ENCODE measurements at places on chromosomes 16 and 17. TPM values are rescaled to one million over a fixed set of nuclear protein-coding genes. Genes with fewer than 3 reads are reported as not detected.
A peak's percentile ranks its signal among the peaks of the same experiment; 100 is the strongest.

Gene MT1A
- 5.1 TPM for total RNA-seq

GRCh38 chr17:81277421-81277820 is 17.7 kb downstream of the SLC38A10 start:
- peak; percentile 56 for DNase-seq

Gene TP53
- total RNA-seq = 60.0 TPM

DNA sequence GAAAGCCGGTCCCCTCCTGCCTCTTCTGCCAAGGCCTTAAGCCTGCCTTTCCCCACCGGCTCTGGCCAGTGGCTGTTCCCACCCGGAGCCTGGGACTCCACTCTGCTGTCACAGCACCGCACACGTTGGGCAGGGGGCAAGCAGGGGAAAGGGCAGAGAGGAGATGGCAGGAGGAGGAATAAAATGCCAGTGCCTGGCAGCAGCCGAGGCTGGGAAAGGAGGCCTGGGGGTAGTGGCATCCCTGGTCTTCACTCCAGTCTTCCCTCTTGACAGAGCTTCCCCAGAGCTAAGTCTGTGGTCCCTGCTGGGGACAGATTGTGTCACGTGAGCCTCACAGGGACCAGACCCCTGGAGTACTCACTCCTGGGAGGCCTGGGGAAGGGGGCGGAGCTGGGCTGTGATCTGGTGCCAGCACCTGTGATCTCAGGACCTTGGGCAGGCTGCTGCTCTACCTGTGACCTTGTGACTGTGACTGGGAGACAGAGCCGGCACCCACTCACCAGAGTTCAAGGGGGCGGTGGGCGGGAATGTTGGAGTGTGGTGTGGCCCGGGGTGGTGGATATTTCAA is 97.2 kb upstream of the GSE1 start:
- no peak for DNase-seq

- DNase-seq = no peak
Observed at GRCh38 chr16:23843143-23843542, 7.4 kb downstream of the PRKCB start.

DNA sequence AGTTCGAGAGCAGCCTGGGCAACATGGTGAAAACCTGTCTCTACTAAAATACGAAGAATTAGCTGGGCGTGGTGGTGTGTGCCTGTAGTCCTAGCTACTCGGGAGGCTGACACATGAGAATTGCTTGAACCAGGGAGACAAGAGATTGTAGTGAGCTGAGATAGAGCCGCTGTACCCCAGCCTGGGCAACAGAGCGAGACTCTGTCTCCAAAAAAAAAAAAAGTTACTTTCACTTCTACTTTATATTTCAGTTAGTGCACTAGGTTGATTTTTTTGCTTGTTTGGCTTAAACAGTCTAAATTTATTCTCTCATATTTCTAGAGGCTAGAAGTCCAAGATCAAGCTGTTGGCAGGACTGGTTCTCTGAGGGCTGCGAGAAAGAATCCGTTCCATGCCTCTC is 13.4 kb downstream of the CCDC102A start:
- no peak for DNase-seq

- DNase-seq = no peak
Observed at GRCh38 chr17:21425736-21426135, 49.6 kb downstream of the KCNJ12 start.

Gene HIC1
- total RNA-seq = 4.8 TPM

Gene ALOX12B
- total RNA-seq = not detected

- DNase-seq = no peak
Observed at GRCh38 chr17:29038085-29038795, 4.7 kb upstream of the PIPOX start.

- no peak for DNase-seq
Observed at GRCh38 chr17:7101531-7101930, 13.1 kb downstream of the ASGR2 start.

- no peak for DNase-seq
Observed at GRCh38 chr16:2329532-2329931, 11.0 kb downstream of the ABCA3 start.

GRCh38 chr17:61400066-61400716 is 548 bp downstream of the TBX2 start:
- no peak for DNase-seq

Gene CA7
- total RNA-seq = 205 TPM

DNA sequence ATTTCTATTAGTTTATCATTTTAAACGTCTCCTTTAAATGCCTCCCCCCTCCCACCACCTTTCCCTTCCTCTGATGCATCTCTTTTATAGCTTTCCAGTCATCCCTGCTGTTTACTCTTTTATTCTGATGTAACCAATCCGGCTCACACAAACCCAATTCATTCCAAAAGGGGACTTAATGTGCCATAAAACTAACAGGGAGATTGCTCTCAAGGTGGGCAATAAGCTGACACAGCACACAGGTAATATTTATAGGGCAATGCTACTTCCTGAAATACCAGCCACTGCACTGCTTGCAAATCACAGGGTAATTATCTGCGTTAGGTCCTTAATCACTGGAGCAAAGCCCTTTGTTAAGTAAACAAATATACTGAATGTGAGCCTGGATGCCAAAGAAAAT is 23.3 kb upstream of the CA10 start:
- no peak for DNase-seq

DNA sequence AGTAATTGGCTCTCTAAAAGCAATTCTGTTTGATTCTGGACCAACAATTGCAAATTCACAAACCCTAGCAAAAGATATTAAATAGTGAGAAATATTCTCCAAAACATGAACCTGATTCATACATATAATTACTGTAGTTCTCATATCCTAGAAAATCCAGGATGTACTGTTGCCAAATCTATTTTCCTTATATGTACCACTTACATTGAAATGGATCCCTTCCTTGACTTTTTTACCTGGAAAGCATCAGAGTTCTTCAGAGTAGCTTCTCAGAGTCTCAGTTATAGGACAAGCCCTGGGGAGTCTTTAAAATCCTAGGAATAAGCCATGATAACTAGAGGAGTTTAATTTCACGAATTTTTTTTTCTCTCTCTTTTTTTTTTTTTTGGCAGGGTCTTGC is 16.7 kb downstream of the TMEM92 start:
- no peak for DNase-seq

Gene TP53TG3
- not detected for total RNA-seq

Gene NACA2
- not detected for total RNA-seq

Gene TNFRSF17
- total RNA-seq = 0.70 TPM

GRCh38 chr17:15490634-15491261 is 23.3 kb upstream of the CDRT4 start:
- DNase-seq = peak; percentile 64
